Stimulated activated CD8-positive, alpha-beta memory T cell treated with anti-CD3 and anti-CD28 coated beads, Interleukin-12 subunit alpha, Interleukin-12 subunit beta, amount 100 ng/mL, for 4 hours (primary cell): ENCODE measurements at places on chromosomes 5 and 9.

- DNase-seq = no peak
These were observed 35.1 kb downstream of the SPTAN1 start for GRCh38 chr9:128587453-128587852.

GRCh38 chr9:122406070-122406890 is 35.5 kb downstream of the PTGS1 start:
- DNase-seq = no peak

- DNase-seq = peak; percentile 9
These were observed 90.1 kb upstream of the LMX1B start for GRCh38 chr9:126523611-126524111.

GRCh38 chr5:5418764-5419163 is 3.7 kb upstream of the ICE1 start:
- DNase-seq = no peak

- DNase-seq = no peak
These were observed 29.1 kb upstream of the ANKRD31 start for GRCh38 chr5:75265731-75266130.

DNA sequence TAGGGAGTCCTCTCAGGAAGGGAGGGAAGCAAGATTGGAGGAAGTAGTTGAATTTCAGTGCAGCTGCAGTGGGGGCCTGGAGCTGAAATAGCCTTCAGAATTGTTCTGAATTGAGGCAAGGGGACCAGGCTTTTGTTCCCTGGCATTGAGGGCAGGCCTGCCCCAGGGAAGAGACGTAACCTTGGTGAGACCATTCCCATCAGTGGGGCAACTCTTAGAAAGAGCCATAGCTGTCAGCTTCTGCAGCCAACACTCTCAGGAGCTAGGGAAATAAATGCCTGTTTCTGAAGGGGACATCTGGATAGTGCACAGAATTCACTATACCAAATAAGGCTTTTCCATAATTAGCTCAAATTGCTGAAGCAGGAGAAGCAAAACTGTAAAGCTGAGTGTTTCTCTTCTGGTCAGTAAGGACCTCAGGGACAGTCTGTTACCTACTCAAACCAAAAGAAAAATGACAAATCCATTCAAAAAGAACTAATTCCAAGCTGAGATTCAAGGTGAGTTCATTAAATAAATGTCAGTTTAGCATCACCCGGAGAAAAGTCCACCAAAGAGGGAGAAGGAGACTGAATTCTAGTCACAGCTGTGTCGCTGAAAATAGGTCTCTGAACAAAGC is 44.0 kb downstream of the LYRM7 start:
- DNase-seq = no peak

- no peak for DNase-seq
These were observed 2.9 kb downstream of the PPP3R2 start for GRCh38 chr9:101591787-101592446.
